Mucosa of descending colon (tissue), 3 donors: ENCODE measurements at places on chromosomes 6 and 20. TPM values are rescaled to one million over a fixed set of nuclear protein-coding genes. Genes with fewer than 3 reads are reported as not detected.

The CTAGE9 gene
- total RNA-seq, result not detected

DNA sequence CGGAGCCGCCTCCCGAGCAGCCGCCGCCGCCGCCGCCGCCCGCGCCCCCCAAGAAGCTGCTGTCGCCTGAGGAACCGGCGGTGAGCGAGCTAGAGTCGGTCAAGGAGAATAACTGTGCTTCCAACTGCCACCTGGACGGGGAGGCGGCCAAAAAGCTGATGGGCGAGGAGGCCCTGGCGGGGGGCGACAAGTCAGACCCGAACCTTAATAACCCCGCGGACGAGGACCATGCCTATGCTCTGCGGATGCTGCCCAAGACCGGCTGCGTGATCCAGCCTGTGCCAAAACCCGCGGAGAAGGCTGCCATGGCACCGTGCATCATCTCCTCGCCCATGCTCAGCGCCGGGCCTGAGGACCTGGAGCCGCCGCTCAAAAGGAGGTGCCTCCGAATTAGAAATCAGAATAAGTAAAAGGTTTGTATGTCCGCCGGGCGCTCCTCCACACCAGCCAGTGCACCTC lies 145.2 kb downstream of the SOBP start:
- no peak for DNase-seq

DNA sequence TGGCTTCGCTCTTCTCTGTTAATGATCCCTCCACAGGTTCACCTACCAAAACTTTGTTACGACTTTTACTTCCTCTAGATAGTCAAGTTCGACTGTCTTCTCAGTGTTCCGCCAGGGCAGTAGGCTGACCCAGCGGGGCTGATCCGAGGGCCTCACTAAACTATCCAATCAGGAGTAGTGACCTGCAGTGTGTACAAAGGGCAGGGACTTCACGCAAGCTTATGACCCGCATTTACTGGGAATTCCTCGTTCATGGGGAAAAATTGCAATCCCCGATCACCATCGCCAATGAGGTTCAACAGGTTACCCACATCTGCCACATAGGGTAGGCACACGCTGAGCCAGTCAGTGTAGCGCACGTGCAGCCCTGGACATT lies 771.4 kb upstream of the DEFB115 start:
- no peak for DNase-seq

GRCh38 chr6:404685-405423 lies 13.3 kb downstream of the IRF4 start:
- no peak for DNase-seq

- no peak for DNase-seq
Observed at GRCh38 chr6:161379834-161380582, 106.1 kb upstream of the AGPAT4 start.

GRCh38 chr20:22925613-22925983 lies 109.5 kb upstream of the SSTR4 start:
- no peak for DNase-seq

DNA sequence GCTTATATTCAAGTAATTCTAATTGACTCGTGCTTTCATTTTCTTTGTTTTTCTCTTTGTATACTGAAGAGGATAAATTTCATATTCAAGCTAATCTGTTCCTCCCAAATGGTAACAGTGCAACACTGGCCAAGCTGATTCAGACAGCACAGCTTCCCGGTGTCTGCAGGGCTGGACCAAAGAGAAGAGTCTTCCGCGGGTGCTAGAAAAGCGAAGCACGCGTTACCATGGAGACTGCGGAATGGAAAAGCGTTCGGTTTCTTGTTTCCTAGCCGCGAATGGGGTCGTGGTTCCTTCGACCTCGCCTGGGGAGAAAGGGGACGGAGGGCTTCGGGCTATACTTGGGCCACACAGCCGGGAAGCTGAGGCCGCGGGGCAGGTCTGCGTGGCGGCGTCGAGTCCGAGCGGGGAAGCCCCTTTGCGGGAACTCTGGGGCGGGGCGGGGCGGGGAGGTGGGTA lies 6.2 kb upstream of the ZNF311 start:
- peak; percentile 46 for DNase-seq

DNA sequence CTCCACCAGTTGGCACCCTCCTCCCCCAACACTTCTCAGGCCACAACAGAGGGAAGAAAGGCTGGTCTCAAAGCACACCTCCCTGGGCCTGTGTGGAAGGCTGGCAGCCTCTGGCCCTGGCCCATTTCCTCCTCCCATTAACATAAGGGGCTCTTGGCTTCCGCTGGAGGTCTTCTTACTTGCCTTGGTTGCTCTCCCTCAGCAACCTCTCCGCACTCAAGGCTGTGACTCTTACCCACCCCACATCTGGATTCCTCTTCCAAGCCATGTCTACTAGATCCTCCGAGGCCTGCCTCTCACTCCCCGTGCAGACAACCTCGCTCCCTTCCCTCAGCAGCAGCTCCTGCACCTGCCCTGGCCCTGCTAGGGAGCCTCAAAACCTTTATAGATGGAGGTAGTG lies 112.2 kb upstream of the PRND start:
- DNase-seq, result no peak

DNA sequence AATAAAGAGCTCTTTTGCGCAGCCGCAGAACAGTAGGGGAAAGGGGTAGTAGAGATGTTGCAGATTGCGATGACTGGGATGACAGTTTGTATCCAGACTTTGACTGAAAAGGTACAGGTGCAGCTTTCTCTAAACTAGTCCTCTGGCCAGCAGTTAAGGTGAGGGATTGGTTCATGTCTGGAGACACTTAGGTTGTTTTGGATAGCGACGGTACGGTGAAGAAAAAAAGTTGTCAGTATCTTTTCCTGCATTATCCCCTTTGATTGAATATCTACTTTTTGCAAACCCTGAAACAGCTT lies 537 bp downstream of the PRR3 start:
- DNase-seq, result no peak
